ENCODE measurements at places on chromosomes 7 and 10. TPM values are rescaled to one million over a fixed set of nuclear protein-coding genes. Genes with fewer than 3 reads are reported as not detected.

Gene OR6B1
- total RNA-seq = not detected

Gene SPDYE11
- total RNA-seq = not detected

Gene CXCL12
- 364 TPM for total RNA-seq

Gene CH25H
- 34.9 TPM for total RNA-seq

Gene PILRB
- total RNA-seq = 10.8 TPM

Gene ADRA2A
- total RNA-seq = 74.8 TPM

Gene LRRC17
- total RNA-seq = not detected

Gene FAM25C
- total RNA-seq = not detected

Gene GPR146
- total RNA-seq = 10.2 TPM

Gene NPSR1
- not detected for total RNA-seq

Gene FAM171A1
- total RNA-seq = 23.5 TPM

Gene ACHE
- total RNA-seq = not detected

Gene EN2
- total RNA-seq = not detected

Gene PHTF2
- total RNA-seq = 29.9 TPM

Gene STK31
- not detected for total RNA-seq

Gene KNDC1
- 0.54 TPM for total RNA-seq

Gene ZNF485
- total RNA-seq = 1.5 TPM

Gene GALNT17
- total RNA-seq = not detected

All from GM23248 (cell line).